ENCODE measurements at places on chromosomes 5 and 9. TPM values are rescaled to one million over a fixed set of nuclear protein-coding genes. Genes with fewer than 3 reads are reported as not detected.
A peak's percentile ranks its signal among the peaks of the same experiment; 100 is the strongest.

- DNase-seq, result no peak
Observed at GRCh38 chr9:120438836-120439546, 141.0 kb downstream of the CDK5RAP2 start.

DNA sequence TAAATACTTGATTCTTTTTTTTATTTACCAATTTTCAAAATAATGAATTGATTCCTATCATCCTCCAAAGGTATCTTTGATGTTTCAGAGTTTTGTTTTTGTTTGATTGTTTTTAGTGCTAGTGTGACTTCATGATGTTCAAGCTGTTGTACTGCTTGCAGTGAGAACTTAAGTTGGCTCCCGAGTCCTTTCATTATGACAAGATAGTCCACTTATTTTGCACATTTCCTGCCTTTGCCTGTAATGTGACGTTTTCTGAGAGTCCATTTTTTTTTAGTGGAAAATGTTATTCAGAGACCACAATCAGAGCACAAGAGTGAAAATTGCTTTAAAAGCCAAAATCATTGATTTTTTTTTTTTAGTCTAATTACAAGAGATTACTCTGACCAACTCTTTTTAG lies 60.1 kb upstream of the FCHO2 start:
- DNase-seq, result no peak

DNA sequence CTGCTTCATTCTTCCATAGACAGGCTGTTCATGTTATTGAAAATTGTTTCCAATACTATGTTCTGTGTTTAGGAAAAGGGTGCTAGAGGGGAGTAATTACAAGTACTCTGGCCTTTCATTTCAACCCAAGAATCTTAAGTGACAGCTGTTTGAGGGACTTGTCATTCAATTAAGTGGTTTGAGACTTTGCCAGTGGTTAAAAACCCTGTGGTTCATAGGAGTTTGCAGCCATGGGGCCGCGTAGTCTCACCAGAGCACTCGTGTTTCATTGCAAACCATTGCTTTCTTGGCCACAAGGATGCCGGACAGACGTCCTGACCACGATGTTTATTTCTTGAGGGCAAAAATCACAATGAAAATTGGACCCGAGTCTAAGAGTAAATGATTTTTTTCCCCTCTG lies 248.8 kb downstream of the NNT start:
- DNase-seq, result no peak

GRCh38 chr5:84298628-84299027 lies 86.1 kb downstream of the EDIL3 start:
- no peak for DNase-seq

- DNase-seq, result no peak
Observed at GRCh38 chr5:172700365-172701290, 59.6 kb downstream of the NEURL1B start.

GRCh38 chr5:10552183-10553143 lies 11.4 kb upstream of the ANKRD33B start:
- no peak for DNase-seq

DNA sequence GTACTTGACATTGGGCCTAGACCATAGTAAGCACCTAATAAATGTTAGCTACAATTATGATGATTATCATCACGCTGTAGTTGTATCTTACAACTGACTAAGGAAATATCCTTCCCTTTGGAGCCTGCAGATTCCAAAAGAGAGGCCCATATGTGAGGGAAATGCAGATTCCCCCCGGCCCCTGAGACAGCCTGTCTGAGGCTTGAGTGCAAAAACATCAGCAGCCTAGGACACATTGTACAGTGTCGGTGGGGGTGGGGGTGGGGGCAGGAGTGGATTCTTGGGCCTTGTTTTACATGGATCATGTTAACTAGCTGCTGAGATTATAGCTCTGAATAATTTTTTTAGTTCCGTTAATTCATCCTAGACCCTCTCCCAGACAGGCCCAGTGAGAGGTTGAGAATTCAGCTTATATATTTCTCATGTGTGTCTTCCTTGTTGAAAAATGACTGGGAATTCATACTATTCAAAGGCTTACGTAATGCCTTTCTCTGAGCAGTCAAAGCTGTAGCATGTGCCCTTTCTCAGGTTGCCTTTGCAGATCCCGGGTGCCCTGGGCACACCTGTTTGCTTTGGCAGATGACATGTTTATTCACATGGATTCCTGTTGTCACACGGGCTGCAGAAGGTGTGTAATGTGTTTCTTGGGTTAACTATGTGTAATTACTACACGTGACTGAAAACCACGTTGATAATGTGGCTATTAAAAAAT lies 262.8 kb downstream of the NR3C1 start:
- peak; percentile 83 for DNase-seq

DNA sequence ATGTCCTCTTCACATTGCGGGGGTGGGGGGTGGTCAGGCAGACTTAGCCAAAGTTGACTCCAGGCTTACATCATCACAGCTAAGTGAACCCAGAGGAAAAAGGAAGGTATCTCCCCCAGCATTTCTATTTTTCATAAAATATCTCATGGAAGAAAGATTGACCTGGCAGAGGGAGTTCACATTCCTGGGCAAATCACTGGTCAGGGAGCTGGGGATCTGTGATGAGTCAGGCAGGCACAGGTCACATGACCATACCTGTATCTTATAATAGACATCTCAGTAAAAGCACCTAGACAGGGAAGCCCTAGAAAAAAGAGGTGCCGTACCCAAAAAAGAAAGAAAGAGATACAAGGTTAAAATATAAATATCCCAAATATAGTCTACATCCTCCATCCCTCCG lies 57.3 kb upstream of the WWC1 start:
- DNase-seq, result no peak

DNA sequence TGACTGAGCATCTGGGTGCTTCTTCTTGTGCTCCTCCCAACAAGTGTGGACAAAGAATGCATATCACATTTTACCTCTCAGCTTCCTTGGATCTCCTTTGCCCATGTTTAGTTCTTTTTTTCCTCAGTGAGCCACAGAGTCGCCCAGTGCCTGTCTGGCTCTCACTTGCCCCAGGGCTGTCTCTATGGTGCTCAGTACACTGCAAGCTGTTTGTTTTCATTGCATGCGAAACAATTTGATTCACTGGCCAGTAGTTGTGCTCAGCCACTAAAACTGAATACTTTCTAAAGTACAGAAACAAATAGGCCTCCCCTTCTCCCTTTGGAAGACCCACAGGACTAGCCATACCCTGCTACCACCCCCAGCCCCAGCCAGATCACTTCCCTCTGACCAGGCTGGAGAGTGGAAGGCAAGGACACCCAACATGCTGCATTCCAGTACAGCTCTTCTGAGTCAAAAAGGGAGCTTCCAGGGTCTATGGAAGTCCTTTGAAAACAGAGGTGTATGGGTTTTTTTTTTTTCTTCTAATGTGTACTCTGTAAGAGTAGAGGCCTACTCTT lies 3.8 kb downstream of the LHFPL2 start:
- DNase-seq, result no peak

GRCh38 chr5:132269635-132270334 lies 12.3 kb downstream of the PDLIM4 start:
- DNase-seq, result peak; percentile 31

DNA sequence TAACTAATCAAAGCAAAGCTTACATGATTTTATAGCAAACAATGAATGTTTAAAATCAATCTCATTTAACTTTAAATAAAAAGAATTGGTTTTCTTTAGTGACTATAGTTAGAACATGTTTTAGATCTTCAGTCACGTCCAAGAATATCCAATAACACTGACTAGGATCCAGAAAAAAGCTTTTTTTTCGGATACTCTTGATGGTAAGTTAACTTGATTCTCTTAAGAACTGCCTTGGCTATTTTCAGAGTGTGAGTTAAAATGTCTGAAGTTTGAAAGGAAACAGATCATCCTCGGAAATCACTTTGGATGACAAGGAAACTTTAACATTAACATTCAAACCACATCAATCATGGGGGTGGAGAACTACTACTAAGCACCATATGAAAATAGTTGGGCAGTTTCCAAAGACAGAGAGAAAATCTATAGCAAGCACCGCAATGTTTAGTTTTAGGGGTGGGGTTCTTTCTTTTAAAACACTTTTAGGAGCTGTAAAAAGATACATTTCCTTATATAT lies 83.7 kb upstream of the SLC27A6 start:
- no peak for DNase-seq

DNA sequence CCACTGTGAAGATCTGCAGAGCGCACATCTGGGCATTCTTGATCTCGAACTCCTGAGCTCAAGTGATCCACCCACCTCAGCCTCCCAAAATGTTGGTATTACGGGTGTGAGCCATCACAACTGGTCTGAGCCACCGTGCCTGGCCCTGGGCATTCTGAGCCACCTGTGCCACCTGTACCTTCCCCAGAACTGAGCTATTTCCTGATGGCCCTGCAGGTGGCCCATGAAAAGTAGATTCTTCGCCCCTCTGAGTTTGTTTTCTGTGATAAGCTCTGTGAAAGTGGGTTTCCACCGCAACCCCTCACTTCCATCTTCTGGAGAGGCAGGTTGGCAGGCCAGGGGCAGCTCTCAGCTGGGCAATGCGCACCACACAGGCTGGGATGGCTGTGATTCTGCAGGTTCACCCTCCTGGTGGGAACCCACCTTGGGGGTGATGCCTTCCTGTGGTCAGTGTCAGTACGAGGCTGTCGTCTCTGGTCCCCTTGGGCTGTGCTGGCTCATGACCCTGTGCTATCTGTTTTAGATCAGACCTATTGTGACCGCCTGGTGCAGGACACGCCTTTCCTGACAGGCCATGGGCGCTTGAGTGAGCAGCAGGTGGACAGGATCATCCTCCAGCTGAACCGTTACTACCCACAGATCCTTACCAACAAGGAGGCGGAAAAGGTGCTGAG lies 11.3 kb downstream of the CARD19 start:
- peak; percentile 37 for DNase-seq

GRCh38 chr9:127779136-127779981 lies 893 bp upstream of the SH2D3C start:
- DNase-seq, result no peak

- DNase-seq, result no peak
Observed at GRCh38 chr9:121478816-121479676, 20.6 kb downstream of the GGTA1 start.

GRCh38 chr5:95727764-95728191 lies 3.4 kb upstream of the RHOBTB3 start:
- DNase-seq, result no peak

GRCh38 chr5:39159811-39160490 lies 59.4 kb downstream of the FYB1 start:
- no peak for DNase-seq

- peak; percentile 95 for DNase-seq
Observed at GRCh38 chr9:706606-707459, 134.7 kb upstream of the DMRT1 start.

DNA sequence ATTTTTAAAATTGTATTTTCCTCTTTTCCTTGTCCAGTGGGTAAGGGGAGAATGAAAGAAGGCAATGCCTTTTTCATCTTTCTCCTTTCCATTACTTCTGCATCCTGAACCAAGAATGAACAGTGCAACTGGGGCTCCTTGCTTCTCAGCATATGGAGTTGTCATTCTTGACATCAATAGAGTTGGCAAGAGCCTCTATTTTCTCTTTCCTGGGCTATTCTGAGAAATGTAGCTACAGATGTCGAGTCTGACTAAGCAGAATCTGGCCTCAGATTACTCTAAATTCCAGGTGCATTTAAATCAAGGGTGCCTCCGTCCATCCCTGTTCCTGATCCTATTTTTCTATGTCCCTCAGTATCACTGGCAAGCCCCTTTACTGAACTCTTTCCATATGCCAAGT lies 244.8 kb downstream of the GLIS3 start:
- no peak for DNase-seq

GRCh38 chr5:124280079-124280478 lies 466.4 kb downstream of the ZNF608 start:
- DNase-seq, result no peak

DNA sequence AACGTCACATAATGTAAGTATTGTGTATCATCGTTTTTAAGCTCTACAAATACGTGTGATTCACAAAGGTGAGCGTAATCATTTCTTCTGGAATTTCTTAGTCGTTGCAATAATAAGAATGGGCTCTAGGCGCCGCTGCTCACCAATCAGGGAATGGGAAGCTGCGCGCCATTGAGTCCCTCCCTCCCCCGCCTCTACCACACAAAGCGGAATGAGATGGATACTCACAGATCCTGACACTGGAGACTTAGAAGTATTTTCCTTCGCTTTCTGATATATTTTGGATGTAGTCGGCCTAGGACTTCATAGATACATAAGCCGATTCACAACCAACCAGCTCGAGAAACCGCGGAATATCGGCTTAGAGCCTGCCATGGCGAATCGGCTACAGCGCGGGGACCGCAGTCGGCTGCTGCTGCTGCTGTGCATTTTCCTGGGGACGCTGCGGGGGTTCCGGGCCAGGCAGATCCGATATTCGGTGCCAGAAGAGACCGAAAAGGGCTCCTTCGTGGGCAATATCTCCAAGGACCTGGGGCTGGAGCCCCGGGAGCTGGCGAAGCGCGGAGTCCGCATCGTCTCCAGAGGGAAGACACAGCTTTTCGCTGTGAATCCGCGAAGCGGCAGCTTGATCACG lies at the start of gene PCDHGA11:
TSS of gene PCDHGA11 (plus strand) at position 197 of the 634 bp plus-strand sequence. CDS start at position 374, 177 bp downstream.
- no peak for DNase-seq

- DNase-seq, result no peak
Observed at GRCh38 chr5:81183811-81184748, 49.0 kb upstream of the CKMT2 start.

Gene C9orf50
- total RNA-seq, result not detected

Gene EGFLAM
- total RNA-seq, result 0.50 TPM

Gene RNF208
- 12.2 TPM for total RNA-seq

Gene DIRAS2
- total RNA-seq, result 2.2 TPM

Gene CCDC112
- 1.8 TPM for total RNA-seq

Gene FST
- 28.2 TPM for total RNA-seq

Gene ACOT12
- total RNA-seq, result 67.5 TPM

Gene FOXD4
- total RNA-seq, result not detected

Gene ERGIC1
- 140 TPM for total RNA-seq

Gene TRIM36
- total RNA-seq, result 0.39 TPM

All from right lobe of liver (tissue), 6 donors.